ENCODE measurements at places on chromosomes 3 and 15.

DNA sequence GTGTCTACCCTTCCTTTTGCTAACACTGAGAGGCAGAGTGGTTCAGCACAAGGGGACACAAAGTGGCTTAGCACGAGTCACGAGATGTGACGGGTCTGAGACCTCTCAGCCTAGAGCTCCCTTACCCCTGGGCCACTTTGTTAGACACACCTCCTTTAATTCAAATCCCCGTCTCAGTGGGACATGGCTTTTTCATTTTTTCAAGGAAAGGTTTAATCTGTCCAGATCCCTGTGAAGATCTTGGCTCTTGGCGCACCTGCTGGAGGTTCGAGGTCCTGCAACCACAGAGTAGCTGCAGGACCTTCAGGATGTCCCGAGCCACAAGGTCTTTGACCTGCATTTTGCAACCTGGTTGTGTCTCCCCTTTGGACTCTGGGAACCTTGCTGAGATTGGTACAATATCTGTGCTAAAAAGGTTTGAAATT, 52.0 kb downstream of the LPP start:
- no peak for ATAC-seq

GRCh38 chr3:70754314-70754713, 441.9 kb upstream of the MDFIC2 start:
- ATAC-seq = no peak

GRCh38 chr15:80502782-80503181, 98.6 kb downstream of the ARNT2 start:
- no peak for ATAC-seq

- no peak for ATAC-seq
Measured at GRCh38 chr15:37397266-37398022, 297.1 kb upstream of the MEIS2 start.

- ATAC-seq = no peak
Measured at GRCh38 chr3:73080216-73080966, 18.9 kb downstream of the EBLN2 start.

- no peak for ATAC-seq
Measured at GRCh38 chr15:88049506-88049905, 207.0 kb downstream of the NTRK3 start.

DNA sequence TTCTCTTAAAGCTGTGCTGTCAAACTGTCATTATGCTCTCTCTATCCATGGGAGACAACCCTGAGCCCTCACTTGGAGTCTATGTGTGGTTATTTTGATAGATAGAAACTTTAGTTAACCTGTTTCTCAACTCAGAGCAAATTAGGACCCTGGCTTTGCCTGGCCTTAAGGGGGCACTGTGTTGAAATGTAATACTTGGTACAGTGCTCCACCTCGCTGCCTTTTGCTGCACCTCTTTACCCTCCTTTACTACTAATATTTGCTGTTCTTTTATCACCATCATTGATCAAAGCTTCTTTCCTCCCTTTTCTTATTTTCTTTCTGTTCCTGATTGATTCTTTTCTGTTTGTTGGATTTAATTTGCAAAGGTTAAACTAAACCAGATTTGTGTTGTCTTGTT, 34.3 kb downstream of the STT3B start:
- ATAC-seq = no peak
